ENCODE measurements at places on chromosomes 4 and X.

DNA sequence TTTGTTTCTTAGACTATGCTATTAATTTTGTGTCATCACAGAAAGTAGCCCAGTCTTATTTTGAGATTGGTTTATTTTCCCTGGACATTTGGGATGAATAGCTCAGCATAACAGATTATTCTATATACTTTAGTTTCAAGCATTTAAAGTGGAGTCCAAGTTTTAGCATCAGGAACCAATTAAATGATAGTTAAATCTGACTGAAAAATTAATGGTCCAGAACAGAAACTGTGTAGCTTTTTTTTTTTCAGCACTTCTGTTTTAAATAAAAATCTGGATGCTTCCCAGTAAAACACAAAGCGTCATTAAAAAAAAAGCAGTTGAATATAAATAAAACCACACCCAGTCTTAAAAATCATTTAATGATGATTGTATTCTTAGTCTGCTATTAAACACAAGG lies 59.4 kb upstream of the PITX2 start:
- DNase-seq: no peak

GRCh38 chrX:37834937-37835336 lies 12.4 kb downstream of the DYNLT3 start:
- no peak for DNase-seq

DNA sequence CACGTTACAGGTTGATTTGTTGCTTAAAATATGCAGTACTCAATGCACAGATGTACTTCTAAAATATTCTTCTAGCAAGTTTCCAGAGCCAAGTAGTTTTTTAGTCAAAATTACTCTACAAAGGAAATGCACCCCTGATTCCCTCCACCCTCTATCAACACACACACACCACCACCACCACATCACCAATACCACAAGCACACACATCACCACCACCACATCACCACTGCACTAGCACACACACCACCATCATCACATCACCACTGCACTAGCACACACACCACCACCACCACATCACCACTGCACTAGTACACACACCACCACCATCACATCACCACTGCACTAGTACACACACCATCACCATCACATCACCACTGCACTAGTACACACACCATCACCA lies 105.2 kb upstream of the FRG1 start:
- no peak for DNase-seq

GRCh38 chr4:42281324-42282020 lies 115.8 kb upstream of the SHISA3 start:
- no peak for DNase-seq

- no peak for DNase-seq
These were observed 66.9 kb upstream of the BMPR1B start for GRCh38 chr4:94690851-94691254.

DNA sequence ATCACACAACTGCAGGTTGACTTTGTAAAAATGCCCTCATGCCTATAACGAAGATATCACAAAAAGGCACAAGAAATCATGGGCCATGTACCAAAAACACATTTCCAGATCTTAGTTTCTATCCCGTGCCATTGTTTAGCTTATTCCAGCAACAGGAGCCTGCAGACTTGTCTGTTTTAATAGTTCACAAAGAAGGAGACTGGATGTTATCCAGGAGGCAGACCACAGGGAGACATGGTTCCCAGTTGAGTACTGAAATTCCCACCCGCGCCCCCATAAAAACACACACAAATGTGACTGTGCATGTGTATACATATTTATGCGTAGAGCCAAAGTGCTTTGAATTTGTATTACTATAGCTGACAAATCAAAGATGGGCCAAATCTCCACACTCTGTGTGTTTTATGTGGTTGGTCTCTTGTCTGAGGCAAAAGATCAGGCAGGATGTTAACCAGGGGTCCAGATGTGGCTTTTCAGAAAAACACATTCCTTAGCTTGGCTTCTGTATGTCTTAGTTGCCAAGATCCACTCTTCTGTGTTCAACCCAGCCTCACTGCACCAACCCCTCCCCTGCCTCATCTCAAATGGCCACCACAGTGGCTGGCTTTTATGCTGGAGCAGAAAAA lies 469.2 kb upstream of the DIPK2B start:
- no peak for DNase-seq

GRCh38 chr4:54423066-54423465 lies 194.0 kb downstream of the PDGFRA start:
- DNase-seq: no peak

GRCh38 chr4:165927815-165928214 lies 54.8 kb downstream of the TLL1 start:
- no peak for DNase-seq

- no peak for DNase-seq
These were observed 209.1 kb upstream of the FAM47A start for GRCh38 chrX:34341258-34341657.

- DNase-seq: no peak
These were observed 5.4 kb downstream of the GABRQ start for GRCh38 chrX:152642931-152643564.

GRCh38 chrX:47162927-47163583 lies 18.0 kb downstream of the RBM10 start:
- no peak for DNase-seq
